ENCODE measurements at places on chromosomes 7 and 10. TPM values are rescaled to one million over a fixed set of nuclear protein-coding genes. Genes with fewer than 3 reads are reported as not detected.

GRCh38 chr10:113431398-113432160 is 121.3 kb upstream of the HABP2 start:
- no peak for DNase-seq

- DNase-seq: no peak
These were observed 5.5 kb downstream of the CREB3L2 start for GRCh38 chr7:137996386-137996851.

ELN gene
- 11.0 TPM for total RNA-seq

DNA sequence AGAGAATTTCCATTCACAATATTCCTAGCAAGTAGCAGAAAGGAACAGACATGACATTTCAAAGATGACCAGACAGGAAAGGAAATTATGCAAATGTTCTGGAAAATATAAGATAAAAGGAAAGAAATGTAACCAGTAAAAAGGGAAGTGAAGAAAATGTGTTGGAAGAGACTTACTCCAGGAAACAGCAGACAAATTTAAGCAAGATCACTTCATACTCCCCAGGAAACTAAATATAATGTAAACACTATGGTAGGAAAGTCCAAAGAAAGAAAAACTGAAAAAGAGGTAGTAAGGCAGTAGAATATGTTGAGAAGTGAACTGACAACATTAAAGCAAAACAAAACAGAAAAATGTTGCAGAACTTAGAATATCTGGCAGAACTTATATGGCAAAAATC is 6.4 kb upstream of the ST8SIA6 start:
- DNase-seq: no peak

DNA sequence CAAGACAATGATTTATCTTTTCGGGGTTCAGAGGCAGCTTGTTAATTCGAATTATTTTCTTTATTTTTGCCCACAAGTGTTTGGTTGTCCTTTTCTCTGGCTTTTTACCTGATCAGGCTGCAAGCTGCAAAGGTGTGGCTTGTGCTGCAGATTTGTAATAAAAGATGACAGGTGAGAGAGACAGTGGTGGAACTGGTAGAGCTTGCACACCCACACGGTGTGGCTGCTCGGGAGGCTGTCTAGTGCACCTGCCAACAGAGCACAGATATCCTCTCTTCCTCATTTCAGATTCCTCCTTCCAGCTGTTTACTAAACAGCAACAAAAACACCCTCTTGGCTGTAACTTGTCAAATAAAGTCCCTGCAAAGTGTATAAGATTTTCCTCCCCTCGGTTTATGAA is 9.2 kb downstream of the GJD4 start:
- no peak for DNase-seq

DNA sequence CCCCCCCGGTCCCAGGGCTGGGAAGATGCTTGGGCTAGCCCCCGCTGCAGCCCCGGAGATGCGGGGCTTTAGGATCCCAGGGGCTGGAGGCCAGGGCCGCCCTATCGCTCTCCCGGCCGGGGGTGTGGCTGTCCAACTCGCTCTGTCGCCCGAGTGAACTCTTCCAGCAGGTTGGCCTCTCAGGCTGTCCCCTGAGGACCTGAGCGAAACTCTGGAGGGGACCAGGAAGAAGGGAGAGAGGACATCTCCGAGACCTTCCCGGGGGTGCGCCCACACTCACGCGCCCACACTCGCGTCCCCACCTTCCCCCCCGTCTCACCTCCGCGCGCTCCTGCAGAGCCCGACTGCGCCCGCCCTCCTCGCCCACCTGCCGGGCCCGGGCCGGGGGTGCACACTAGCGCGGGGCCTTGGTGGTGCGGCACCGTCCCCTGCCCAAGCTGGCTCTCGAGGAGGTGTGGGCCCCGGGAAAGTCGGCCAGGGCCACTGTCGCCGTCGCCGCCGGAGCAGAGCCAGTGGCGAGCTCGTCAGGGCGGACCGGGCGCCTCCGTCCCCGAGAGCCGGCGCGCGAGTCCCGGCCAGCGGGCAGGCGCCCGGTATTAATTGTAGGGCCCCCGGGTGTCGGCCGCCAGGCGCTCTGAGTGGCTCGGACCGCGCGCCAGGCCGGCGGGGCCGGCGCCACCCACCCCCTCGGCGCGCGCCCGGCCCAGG is 101.7 kb upstream of the SVIL start:
- peak; percentile 67 for DNase-seq

- DNase-seq: no peak
These were observed 211.2 kb upstream of the PODXL start for GRCh38 chr7:131767591-131767990.

OGA gene
- 407 TPM for total RNA-seq

GRCh38 chr7:45695249-45695995 is 121.3 kb downstream of the ADCY1 start:
- DNase-seq: no peak

ALKBH4 gene
- 16.7 TPM for total RNA-seq

AKR1C4 gene
- not detected for total RNA-seq

Measured in frontal cortex (tissue), 4 donors.